SK-N-DZ (cell line): ENCODE measurements at places on chromosomes 5 and 9.

DNA sequence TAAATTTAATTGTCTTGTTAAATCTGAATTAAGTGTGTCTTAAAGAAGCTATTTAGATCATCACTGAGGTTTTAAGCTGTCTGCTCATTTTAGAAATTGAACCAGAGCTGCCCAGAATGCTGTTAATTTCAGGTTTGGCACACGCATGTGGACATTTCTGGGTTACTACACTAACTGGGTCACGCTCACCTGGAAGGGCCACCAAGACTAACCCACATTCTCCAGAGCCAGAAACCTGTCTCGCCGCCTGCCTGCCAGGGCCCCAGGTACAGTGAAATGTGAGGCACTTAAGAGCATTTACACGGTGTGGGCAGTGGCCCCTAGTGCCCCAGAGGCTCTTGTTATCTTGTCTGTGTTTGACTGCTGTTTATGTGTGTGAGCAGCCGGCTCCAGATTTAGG lies 46.6 kb downstream of the ATP10B start:
- DNase-seq = no peak

DNA sequence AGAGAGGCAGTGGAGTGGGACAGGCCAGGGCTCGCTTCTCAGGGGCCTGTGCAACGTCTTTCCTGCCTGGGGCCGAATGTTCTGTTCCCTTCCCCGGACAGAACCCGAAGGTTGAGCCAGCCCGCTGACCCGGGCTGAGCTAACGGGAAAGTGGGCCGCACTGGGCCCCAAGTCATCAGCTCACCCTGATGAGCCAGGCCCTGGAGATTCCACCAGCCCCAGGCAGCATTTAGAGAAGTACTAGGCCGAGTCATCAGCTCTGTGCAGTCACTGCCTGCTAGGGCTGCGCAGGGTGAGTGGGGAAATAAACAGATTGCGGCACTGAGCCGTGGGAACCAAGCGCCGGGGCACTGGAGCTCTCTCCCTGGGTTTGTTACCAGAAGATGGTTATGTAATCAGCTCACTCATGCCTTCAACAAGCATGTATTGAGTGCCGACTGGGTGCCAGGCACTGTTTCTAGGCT lies 29.1 kb upstream of the DUSP1 start:
- DNase-seq = no peak

GRCh38 chr5:90480699-90481098 lies 6.0 kb downstream of the POLR3G start:
- no peak for DNase-seq

DNA sequence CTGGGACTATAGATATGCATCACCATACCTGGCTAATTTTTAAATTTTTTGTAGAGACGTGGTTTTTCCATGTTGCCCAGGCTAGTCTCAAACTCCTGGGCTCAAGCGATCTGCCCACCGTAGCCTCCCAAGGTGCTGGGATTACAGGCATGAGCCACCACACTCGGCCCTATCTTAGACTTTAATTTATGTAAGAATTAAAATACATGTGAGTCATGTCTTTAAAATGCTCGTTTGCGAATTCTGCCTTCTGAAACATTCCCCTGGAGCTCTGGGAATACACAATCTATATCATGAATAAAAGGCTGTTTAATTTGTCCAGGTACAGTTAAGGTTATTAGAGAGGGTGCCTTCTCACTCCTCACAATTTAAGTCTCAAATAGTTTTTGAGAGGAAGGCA lies 32.8 kb downstream of the RHOBTB3 start:
- no peak for DNase-seq

GRCh38 chr5:10635867-10636350 lies 72.0 kb downstream of the ANKRD33B start:
- DNase-seq = no peak

DNA sequence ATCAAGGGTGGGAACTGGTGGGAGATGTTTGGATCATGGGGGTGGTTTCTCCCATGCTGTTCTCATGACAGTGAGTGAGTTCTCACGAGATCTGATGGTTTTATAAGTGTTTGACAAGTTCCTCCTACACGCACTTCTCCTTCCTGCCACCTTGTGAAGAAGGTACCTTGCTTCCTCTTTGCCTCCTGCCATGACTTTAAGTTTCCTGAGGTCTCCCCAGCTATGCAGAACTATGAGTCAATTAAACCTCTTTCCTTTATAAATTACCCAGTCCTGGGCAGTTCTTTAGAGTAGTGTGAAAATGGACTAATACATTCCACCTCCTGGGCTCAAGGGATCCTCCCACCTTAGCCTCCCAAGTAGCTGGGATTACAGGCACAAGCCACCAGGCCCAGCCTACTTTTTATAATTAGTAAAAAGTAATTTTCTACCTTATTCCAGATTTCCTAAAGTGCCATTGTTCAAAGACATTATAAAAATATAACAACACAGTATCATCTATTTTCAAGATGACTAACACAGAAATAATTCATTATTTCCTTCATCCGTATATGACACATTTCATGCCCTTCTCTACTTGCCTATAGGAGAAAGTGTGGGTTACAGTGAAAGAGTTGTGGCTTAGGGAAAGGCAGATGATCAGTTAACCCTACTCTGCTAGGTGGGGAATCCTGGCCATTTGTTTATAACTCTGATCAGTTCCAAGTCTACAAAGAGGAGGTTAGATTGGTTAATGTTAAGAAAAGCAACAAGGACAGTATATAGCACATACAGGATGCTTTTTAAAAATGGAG lies 99.9 kb downstream of the TTC39B start:
- DNase-seq = no peak

DNA sequence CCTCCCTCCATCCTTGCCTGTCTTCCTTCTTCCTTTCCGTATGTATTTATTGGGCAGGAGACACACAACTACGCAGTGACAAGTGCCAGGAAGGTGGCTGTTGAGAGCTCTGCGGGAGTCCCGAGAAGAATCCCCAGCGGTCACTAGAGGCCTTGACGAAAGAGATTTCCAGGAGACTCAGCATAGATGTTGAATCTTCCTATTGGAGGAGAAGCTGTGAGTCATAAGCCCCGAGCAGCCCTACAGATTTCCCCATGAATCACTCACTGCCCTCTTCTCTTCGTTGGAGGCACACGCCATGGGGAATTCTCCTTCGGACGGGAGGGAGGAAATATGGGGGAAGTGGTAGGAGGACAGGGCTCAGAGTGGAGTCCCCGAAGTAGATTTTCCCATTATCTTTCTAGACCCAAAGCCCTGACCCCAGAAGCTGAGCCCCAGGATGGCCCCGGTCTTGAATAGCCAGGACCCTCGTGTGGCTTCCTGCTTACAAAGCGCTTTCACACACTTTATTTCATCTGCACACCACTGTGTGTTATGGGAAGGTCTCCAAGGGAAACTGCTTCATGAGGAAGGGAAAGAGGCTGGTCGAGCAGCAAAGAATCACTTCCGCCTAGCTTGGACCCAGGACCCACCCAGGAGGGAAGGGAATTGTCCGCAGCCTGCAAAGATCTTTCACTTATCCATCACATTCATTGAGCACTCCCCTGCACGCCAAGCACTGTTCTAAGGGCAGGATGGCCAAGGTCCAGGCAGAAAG lies 12.7 kb downstream of the DUSP1 start:
- peak; percentile 65 for DNase-seq

DNA sequence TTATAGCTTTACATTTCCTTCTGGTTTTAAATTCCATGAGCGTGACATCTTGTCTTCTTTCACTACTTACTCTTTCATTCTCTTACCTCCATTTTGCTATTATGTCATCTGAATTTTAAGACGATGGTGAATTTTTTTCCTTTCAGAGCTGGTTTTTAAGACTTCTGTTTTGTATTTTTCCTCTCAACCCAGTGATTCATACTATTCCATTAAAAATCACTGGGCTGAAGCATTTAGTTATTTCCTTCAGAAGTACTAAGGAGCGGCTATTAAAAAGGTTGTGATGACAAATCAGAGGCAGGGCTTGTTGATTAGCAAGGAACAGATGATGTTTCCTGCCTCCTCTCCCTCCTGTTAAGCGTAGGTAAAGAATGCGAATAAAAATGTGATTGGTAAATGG lies 16.5 kb downstream of the AGXT2 start:
- no peak for DNase-seq

GRCh38 chr5:119353686-119354366 lies 2.0 kb upstream of the TNFAIP8 start:
- DNase-seq = no peak

- no peak for DNase-seq
These were observed 53.7 kb downstream of the TGFBR1 start for GRCh38 chr9:99158629-99159028.

DNA sequence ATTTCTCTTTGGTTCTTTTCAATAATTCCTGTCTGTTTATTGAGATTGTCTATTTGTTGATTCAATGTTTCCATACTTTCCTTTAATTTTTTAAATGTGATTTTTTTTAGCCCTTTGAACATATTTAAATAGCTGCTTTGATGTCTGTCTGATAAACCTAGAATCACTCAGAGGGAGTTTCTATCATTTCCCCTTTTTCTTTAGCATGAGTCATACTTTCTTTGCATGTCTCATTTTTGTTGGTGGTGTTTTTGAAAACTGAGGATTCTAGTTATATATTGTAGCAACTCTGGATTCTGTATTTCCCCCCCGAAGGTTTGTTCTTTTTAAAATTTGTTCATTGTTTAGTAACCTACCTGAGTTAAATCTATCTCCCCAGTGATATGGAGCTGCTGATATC lies 24.2 kb upstream of the ZNF618 start:
- no peak for DNase-seq

DNA sequence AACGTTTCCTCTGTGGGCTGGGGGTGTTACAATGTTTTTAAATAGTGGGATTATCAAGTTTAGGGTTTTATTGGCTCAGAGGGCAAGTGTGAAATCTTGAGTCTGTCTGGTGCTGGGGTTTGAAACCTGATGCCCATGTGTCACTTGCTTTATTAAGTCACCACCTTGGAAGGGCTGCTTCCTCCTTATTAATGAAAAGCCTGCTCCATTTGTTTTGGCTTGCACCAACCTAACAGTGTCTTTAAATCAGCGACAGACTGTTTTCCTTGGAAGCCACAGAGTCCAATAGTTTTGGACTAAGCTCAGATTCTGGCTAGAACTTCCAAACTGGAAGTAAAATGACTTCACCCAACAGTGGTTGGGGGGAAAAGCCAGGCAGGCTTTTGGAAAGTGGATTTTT lies 10.7 kb upstream of the PALM2AKAP2 start:
- no peak for DNase-seq

DNA sequence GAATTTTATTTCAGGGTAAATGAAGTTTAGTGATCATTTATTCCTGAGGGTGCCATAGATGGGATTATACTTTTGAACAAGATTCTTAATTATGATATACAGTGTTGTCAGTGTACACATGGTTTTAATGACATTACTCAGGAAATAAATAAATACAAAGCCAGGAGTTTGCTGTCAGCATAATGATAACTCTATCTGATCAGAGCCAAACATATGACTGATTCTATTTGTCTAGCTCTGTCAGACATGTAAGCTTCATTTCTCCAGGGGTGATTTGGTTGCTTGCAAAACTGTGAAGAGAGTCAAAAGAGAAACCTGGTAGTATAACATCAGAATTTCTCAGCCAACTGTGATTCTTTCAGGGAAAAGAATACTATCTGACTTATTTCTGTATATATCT lies 1425.8 kb upstream of the C9orf72 start:
- no peak for DNase-seq

DNA sequence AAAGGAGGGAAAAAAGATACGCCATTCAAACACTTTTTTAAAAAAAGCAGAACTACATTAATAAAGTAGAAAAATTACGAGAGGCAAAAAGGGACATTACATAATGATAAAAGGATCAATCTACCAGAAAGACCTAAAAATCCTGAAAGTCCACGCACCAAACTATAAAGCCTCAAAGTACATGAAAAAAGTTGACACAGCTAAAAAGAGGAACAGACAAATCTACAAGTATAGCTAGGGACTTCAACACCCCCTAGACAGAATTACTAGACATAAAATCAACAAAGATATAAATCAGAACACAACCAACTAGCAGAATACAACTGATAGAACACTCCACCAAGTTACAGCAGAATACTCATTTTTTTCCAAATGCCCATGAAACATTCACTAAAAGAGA lies 11.1 kb downstream of the CAMSAP1 start:
- no peak for DNase-seq

GRCh38 chr9:18006591-18006990 lies 427.7 kb downstream of the SH3GL2 start:
- DNase-seq = no peak

DNA sequence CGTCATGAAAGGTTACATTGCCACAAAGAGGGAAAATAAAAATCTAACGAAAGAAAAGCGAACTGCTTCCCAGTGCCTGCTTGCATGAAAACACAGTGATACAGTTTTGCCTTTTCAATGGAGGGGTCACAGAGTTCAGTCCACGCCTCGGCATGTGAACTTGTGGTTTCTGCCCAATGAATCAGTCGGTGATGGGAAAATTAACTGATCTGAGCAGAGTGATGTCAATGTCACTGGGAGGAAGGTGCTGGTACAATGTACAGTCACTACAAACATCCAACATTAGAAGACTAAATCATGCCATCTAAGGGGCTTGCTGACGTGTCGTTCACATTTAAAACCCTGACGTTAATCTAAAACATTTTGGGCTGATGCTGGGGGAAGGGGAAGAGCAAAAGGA lies 151.8 kb upstream of the MSX2 start:
- DNase-seq = no peak

DNA sequence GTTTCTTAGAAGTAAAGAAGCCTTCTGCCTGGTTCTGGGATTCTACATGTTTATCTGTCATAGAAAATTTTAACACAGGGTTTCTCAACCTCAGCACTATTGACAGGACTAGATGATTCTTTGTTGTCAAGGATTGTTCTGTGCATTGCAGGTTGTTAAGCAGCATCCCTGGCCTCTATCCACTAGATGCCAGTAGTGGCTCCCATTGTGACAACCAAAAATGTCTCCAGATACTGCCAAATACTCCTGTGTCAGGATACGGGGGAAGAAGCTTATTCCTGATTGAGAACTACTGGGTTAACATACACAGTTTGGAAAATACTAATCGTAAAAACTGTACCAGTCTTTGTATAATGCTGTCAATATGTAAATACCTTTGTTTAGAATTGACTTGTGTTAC lies 167.1 kb downstream of the NIPBL start:
- no peak for DNase-seq

DNA sequence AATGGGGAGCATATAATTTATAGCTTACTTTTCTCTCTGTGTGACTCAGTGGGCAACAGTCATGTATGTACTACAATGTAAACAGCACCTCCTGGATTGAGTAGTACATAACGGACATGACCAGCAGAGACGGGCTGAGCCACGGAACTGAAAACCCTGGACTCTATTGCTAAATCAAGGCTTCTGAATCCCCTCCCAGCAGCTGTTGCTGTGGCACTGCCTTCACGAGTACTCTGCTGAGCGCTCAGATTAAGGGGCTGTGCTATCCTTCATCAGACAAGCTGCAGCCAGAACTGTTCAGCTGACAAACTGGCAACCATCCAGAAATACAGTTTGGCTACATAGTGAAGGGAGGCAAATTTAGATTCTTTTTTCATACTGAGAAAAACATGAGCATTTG lies 131.3 kb upstream of the CCDC180 start:
- DNase-seq = peak; percentile 75

GRCh38 chr5:142512043-142513042 lies 173.5 kb downstream of the FGF1 start:
- DNase-seq = no peak

- peak; percentile 47 for DNase-seq
These were observed 678 bp downstream of the SLC2A6 start for GRCh38 chr9:133477992-133478850.
